ENCODE measurements at places on chromosomes 1 and 21.

DNA sequence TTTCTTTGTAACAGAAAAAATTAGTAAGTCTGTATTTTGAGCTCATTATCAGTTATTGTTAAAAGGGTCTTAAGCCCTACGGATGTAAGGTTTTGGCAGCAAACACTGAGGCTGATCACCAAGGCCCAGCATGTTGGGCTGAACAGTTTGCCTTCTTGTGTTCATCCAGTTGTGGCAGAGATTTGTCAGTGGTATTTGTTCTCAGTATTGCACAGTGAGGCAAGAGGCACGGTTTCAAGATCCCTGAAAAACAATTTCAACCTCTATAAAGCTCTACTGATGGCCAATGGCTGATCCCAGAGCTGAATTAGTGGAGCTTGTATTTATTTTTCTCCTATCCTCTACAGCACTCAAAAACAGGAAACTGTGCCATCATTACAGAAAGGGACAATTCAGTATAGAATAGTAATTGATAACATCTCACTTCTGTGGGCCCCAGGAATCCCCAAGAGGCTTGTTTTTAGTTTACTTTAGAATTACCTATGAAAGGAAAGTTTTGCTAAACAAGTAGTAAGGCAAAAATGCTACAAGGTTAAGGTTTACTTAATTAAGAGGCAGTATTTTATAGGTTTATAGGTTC lies 191.8 kb upstream of the RAB4A start:
- DNase-seq: no peak

DNA sequence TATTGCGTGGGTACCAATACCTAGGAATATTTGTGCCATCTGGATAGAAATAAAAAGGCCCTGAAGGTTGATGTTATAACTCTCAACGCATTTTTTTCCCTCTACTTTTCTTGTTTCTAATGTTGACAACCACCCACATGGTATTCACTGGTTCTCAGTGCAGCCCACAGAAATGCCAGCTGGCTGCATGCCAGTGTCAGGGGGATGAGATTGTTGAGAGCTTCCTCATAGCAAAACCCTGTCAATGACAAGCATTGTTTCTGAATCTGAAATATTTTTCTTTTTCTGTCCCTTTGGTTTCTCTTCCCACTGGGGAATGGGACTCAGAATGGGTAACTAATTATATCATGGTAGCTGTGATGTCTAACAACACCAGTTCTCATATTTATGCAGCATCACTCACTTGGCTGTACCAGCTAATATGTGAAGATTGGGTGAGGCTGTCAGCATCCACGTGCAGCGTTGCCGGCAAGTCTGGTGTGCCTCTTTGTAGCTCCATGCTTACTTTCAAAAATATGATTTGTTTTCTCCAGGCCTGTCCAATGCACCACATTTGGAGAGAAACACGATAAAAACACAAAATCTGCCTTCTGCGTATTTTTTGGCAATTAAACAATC lies 284.6 kb downstream of the PTBP2 start:
- DNase-seq: no peak

GRCh38 chr1:184646178-184646701 lies 108.4 kb downstream of the EDEM3 start:
- DNase-seq: no peak

DNA sequence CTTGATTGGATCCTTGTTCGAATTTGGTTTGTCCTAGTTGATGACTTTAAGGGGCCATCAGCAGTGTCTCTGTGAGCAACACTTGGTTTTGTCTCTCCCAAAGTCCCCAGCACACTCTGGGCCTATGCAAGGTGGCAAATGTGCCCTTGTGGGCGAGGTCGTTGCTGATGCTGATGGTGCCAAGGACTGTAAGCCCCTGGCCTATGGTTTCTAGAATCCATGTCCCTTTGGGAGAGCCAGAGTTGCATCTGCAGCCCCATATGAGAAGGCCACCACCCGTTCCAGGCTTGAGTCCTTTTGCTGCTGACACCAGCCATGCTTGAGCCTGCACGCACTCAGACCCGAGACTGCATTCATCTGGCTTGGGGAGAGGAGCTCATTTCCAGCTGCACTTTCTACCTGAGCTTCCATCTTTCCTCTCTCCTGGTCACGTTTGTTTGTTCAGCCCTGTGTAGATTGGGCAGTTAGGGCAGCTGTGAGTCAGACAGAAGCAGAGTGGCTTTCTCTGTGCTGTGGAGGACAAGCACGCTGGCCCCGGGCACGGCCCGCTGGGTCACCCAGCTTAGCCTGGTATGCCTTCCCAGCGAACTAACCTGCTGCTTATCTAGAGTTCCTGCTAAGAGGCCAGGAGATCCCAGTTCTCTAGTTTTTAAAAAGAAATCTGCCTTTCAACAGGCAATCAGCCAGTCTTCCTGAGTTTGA lies 52.1 kb upstream of the CSF3R start:
- no peak for DNase-seq

DNA sequence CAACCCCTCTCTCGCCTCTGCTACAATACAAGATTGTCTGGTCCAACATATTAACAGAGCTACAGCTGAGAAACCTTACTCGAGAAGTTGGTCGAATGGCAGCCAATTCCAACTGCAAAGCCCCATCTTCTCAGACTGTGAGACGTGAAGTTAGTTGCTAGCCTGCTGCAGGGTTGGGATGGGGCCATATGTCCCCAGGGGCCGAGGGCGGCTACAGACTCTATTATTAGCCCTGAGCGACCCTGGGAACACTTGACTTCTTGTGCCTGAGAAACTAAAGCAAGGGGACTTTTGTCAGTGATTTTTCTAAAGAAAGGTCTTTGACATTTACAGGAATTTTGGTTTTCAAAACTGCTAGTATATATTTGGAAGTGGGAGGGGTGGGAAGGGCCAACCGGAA lies 13.7 kb downstream of the NCF2 start:
- DNase-seq: no peak

GRCh38 chr1:155326631-155327037 lies 5.9 kb downstream of the RUSC1 start:
- no peak for DNase-seq

DNA sequence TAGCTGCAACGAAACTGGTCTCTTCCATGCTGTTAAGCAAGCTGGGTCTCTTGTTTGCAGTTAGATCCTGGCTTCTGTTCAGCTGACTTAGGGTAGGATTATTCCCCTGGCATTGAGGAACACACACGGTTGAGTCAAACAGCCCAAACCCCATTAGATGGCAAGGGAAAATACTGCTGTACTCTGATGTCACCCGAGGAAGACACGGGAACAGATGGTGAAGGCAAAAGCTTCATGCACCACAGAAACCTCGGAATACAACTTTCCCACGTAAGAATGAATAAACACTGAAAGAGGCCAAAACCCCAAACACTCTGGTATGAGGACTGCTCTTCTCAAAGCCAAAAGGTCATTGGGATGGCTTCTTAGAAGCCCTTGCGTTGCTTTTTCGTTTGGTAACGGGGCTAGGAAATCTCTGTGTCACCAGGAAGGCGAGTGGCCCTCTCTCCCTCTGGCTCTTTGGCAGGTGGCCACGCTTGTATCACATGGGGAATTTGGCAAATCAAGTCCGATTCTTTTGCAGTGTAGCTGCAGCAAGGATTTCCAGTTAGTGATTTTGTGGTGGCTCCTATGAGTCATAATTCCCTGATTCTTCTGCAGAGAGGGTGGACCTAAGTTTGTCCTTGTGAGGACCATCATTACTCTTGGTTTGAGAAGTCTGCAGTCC lies 16.7 kb upstream of the LYST start:
- no peak for DNase-seq

DNA sequence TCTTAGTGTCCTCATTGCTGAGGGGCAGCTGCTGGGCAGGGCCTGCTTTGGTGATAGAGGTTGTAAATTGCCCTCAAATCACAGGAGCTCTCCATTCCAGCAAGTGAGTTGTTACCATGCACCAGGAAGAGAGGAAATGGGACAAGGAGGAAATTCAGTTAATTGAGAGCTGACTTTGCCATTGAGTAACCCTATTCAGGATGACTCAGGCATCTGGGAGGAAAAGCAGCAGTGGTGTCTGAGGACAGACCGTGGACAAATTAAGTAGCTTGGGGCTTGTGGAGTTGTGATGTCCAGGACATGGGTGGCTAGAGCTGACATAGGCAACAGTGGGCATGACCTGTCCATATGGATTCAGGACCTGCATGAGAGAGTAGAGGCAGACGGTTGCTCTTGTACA lies 5.9 kb downstream of the ARHGEF10L start:
- no peak for DNase-seq

DNA sequence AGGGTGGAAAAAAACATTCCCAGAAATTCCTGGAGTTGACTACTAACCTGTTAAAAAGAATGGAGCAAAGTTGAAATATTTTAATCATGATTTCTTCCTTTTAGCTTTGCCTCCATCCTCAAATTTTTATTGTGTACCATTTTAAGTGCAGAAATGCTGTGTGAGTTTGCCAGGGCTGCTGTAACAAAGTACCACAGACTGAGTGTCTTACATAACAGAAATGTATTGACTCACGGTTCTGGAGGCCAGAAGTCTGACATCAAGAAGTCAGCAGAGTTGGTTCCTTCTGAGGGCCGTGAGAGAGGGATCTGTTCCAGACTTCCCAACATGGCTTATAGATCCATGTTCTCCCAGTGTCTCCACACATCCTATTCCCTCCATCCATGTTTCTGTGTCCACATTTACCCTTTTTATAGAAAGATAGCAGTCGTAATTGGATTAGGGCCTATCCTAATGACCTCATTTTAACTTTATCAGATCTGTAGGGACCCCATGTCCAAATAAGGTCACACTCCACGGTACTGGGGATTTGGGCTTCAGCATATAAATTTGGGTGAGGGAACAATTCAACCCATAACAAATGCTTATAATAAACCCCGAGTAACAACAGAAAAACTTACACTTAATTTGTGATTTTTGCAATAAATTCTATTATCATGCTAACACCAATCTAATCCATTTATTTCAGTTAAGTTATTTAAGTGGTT lies 12.7 kb downstream of the SNX7 start:
- no peak for DNase-seq

GRCh38 chr1:42914092-42914627 lies 44.5 kb downstream of the SLC2A1 start:
- no peak for DNase-seq

DNA sequence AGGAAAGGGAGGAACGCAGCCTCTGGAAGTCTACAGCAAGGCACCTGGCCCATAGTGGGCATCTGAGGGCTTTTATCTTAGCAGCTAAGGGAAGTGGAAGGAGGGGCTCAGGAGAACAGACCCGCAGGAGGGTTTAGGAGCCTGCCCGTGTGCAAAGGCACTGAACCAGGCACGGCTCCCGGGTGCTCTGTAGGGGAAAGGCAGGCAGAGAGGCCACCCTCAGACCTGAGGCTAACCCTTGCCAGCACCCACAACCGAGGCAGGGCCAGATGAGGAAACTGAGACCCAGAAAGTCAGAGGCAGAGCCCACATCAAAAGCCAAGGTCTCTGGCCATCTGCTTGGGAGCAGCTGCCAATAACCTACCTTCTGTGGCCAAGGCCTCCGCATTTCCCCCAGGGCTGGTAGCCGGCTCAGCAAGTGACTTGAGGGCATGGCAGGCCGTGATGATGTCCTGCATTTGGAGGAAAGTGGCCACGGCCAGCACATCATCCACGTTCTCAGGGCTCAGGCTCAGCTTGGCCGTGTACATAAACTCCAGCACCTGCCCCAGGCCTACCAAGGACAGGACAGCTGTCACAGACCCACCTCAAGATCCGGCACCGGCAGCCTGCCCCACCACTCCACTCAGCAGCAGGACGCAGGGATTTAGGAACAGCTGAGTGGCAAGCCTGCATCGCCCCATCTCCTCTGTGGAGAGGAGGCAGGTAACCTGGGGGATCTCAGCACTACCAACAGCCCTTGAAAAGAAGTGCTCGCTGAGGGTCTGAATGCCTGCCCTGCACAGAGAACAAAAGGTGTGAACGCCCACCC lies 29.1 kb downstream of the ZBTB17 start:
- DNase-seq: no peak

DNA sequence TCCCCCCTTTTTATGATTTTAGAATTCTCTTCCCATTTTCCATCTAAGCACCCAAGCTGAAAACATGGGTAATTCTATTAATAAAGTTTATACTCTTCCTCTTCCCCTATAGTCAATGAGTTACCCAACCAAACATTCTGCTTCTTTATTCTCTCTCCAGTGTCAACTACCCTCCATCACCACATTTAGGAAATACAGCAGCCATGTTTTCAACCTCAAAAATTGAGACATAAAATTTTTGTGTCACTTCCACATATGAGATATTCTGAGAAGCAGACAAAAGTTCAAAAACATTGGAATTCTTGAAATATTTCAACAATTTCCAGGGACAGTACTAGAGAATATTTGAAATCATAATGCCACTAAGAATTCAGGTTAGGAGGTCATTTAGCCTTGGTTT lies 64.8 kb upstream of the ATP1A1 start:
- no peak for DNase-seq

DNA sequence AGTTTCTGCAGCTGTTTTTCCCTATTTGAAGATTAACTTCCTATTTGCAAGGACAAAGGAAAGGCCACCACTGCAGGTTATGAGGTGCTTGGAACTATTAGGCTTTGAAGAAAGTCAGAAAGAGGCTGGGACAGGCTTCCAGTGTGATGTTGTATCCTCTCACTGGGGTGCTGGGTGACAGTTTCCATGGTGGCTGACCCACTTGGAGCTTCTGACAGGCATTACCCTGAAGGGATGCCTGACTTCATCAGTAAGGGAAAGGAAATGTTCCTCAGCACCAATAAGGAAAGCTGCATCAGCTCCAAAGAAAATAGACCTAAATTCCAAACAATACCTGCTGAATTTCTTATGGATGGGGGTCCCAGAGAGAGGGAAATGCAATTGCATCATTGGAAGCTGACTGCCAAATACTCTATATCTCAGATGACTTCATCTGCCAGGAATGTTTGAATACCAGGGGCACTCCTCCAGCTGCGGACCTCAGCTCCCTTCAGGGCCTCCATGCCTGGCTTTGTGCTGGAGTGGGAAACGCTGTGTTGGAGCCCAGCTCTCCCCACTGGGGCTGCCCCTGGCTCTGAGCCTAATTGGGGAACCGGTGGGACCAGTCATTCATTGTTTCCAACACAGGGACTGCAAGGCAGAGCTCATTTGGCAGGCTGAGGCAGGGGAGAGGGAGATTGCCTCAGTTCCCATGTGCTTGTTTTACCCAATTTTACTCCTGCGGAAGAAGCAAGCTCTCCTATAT lies 76.6 kb downstream of the RGL1 start:
- no peak for DNase-seq

- no peak for DNase-seq
These were observed 35.7 kb upstream of the CNN3 start for GRCh38 chr1:94962409-94963265.

DNA sequence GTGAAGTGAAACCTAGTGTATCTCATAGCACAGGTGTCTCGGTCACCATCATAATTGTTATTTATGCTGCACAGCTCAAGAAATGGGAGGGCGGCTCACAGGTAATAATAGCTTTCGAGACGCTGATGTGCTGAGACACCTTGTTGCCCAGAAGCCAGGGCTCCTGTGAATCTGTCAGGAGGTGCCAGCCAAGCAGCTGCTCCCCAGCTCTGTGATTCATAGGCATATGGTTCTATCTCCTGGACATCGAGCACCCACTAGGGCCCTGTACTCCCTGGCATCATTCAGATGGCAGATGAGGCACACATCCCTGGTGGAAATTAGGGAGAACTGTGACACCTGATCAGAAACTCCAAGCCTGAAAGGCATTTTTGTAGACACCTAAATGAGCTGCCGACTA lies 53.5 kb downstream of the SYT6 start:
- DNase-seq: no peak
